A549 treated with Hydrocortisone at 1 μM for 4 hours (cell line): ENCODE measurements at places on chromosomes 12 and 14. TPM values are rescaled to one million over a fixed set of nuclear protein-coding genes. Genes with fewer than 3 reads are reported as not detected.

CLEC7A gene
- total RNA-seq: not detected in 5 replicates

A2M gene
- 0.13 to 0.29 TPM (median 0.14 TPM) in 4 of 5 replicates, not detected in the other for total RNA-seq

SLC5A8 gene
- not detected in 5 replicates for total RNA-seq

KRT74 gene
- total RNA-seq: not detected in 5 replicates

RNASE3 gene
- total RNA-seq: not detected in 5 replicates

CIROP gene
- total RNA-seq: not detected in 5 replicates

C12orf56 gene
- total RNA-seq: 0.03 to 0.05 TPM in 2 of 5 replicates, not detected in the others

AICDA gene
- total RNA-seq: 0.13 to 0.28 TPM (median 0.24 TPM) in 5 replicates

IKZF4 gene
- total RNA-seq: 2.2 to 2.8 TPM (median 2.6 TPM) in 5 replicates

IAPP gene
- not detected in 5 replicates for total RNA-seq

CCDC197 gene
- not detected in 5 replicates for total RNA-seq

RAB5B gene
- 26.1 to 35.8 TPM (median 33.9 TPM) in 5 replicates for total RNA-seq

LUM gene
- 0.06 to 0.33 TPM (median 0.23 TPM) in 5 replicates for total RNA-seq

CEP290 gene
- 5.8 to 7.5 TPM (median 6.7 TPM) in 5 replicates for total RNA-seq

IL26 gene
- not detected in 5 replicates for total RNA-seq

NEUROD4 gene
- not detected in 5 replicates for total RNA-seq
